ENCODE measurements at places on chromosomes 13 and 19.
A peak's percentile ranks its signal among the peaks of the same experiment; 100 is the strongest.

- DNase-seq: no peak
Observed at GRCh38 chr19:18204394-18205199, 755 bp upstream of the RAB3A start.

DNA sequence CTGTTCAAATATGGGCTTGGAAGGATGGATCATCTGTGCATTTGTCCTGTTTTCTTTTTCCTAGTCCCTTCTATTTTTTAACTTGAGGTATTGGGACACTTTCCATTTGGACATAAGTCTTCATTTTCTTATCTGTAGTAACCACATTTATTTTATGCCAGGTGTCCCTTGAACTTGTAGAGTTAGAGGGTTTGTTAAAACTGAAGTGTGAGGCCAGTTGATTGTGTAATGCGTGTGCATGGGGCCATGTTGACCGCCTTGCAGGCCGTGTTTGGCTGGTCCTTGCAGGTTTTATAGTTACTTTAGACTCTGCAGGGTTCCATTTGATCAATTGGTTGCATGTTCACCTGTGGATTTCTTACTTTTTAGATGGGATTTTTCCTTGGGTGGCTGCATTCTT lies 21.0 kb downstream of the SAE1 start:
- DNase-seq: no peak

- no peak for DNase-seq
Observed at GRCh38 chr19:29324291-29324680, 111.3 kb upstream of the UQCRFS1 start.

DNA sequence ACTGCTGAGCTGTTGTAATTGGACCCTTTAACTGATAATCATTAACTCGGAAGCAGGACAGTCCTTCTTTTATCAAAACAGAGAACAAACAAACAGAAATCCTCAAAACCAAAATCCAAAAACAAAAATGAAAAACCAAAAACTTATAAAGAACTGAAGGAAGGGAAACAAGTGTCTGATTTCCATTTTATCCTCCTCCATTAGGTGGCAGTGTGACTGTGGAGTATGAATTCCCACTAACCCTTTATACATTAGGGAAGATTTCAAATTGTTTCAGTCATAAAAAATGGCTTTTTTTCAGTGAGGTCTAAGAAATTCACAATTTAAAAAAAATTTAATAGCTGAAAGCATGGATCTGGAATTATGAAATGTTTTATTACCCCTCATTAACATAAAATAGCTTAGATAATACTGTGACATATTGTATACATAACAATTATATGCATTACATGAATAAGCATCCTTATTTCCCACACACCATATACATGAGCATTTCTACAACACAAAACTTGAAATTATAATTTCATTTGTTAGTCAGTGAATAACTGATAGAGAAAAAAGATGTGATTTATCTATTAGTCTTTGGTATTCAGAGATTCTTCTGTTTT lies 1074.3 kb upstream of the PCDH9 start:
- no peak for DNase-seq

DNA sequence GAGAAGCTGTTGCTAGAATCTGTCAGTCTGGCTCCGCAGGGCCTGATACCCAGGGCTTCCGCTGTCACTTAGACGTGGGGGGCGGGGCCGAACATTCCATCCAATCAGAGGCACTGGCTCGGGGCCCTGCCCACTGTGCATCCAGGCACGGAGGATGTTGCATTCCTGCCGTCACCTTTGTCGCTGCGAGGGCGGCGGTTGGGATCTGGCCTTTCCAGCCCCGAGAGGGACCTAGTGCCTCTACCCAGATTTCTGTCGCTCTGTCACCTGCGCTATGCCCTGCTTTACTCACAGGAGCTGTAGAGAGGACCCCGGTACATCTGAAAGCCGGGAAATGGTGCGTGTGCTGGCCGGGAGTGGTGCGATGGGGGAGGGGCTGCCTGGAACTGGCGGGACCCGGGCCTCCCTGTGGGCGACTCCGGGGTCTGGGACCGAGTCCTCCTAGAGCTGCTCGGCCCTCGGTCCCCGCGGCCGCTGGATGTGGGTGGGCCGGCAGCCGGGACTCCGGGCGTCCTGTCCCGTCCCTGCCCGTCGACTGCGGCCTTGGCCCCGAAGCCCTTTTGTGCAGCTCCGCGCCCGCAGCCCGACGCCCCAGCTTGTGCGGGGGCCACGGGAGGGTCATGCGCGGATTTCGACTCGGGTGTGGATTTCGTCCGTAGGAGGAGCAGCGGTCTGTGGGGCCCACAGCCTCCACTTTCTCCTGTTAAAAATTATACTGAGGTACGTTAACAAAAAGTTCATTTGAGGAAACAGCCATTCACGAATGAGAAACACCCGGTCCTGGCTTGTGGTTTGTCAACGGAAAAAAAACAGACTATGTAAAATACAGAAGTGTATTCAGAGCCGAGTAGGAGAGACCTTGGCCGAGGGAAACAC lies at the start of gene ZNF439:
Gene ZNF439, plus strand, starts transcription at position 133 of the 876 bp plus-strand sequence. Its CDS starts 142 bp downstream, at position 275.
- DNase-seq: peak; percentile 92

- no peak for DNase-seq
Observed at GRCh38 chr13:25172303-25172630, 179 bp upstream of the AMER2 start.

- DNase-seq: no peak
Observed at GRCh38 chr19:46201454-46202310, 27.9 kb upstream of the IGFL1 start.

DNA sequence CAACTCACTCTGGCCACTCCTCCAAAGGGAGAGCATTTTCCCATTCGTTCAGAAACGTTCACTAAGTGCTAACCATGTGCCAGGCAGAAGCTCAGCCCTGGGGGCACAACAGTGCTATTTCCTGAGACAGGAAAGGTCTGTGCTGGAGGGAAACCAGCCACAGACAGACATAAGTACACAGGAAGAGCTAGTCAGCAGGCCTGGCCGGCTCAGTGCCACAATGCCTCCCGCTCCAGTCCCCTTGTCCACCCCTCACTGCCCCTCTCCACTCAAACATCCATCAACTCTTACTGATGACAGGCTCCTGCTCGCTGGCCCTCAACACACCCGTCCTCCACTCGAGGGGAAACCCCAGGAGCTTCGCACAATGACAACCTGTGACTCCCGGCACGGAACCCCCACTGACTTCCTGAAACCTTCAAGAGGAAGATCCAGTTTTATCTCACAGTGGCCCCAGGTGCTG lies 11.3 kb upstream of the PLA2G4C start:
- DNase-seq: no peak

GRCh38 chr19:36152352-36153091 lies at the start of gene COX7A1:
Gene COX7A1, minus strand, starts transcription at chr19:36152447. Its CDS starts 40 bp downstream, at chr19:36152407.
- DNase-seq: no peak

- no peak for DNase-seq
Observed at GRCh38 chr19:768424-768823, 17.5 kb downstream of the MISP start.

GRCh38 chr13:112869202-112870050 lies 99.6 kb upstream of the MCF2L start:
- no peak for DNase-seq

DNA sequence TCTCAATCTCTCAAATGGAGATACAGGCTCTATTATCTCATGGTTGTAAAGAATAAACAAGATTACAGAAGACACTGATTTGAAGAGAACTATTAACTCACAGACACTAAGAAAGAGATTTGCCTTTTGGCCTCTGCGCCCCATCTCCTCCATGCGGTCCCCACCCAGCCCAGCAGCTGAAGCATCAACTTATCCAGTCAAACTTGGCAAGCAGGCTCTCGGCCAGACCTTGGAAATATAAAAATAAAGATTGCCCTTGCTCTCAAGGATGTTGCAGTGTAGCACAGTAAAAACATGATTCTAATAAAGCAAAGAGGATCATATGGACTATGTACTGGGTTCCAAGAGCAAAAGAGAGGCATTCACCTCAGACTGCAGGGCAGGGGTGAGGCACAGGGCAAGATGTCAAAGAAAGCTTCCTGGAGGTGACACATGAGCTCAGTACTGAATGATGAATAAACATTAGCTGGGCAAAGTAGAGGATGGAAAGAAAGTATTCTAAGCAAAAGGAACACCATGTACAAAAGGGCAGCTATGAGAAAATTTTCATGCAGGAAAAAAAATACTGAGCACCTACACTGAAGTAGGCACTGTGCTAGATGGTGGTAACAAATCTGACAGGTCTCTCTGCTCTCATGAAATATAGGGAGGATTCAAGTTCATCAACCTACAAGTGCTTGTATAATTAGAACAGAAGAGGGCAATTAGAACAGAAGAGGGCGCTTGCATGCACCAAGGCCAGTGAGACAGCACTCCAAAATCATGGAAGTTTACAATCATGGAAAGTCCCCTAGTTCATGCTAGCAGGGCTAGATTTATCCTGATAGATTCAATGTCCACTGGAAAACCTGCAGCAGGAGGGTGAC lies 85.0 kb downstream of the SACS start:
- DNase-seq: peak; percentile 46

DNA sequence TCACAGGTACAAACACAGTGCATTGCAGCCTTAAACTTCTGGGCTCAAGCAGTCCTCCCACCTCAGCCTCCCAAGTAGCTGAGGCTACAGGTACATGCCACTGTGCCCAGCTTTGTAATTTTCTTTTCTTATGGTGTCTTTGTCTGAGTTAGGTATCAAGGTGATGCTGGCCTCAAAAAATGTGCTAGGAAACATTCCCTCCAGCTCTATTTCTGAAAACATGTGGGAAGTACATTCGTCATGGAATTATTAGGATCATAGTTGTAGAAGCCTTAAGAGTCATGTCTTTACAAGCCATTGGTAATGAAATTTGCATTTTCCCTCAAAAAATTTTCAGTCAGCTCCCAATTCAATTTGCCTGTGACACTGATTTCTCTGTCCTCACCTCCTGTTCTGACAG lies 231.6 kb downstream of the DCT start:
- DNase-seq: peak; percentile 41

- DNase-seq: no peak
Observed at GRCh38 chr19:16585094-16585801, 13.0 kb upstream of the SLC35E1 start.

- no peak for DNase-seq
Observed at GRCh38 chr13:94622344-94622743, 20.7 kb downstream of the GPR180 start.

DNA sequence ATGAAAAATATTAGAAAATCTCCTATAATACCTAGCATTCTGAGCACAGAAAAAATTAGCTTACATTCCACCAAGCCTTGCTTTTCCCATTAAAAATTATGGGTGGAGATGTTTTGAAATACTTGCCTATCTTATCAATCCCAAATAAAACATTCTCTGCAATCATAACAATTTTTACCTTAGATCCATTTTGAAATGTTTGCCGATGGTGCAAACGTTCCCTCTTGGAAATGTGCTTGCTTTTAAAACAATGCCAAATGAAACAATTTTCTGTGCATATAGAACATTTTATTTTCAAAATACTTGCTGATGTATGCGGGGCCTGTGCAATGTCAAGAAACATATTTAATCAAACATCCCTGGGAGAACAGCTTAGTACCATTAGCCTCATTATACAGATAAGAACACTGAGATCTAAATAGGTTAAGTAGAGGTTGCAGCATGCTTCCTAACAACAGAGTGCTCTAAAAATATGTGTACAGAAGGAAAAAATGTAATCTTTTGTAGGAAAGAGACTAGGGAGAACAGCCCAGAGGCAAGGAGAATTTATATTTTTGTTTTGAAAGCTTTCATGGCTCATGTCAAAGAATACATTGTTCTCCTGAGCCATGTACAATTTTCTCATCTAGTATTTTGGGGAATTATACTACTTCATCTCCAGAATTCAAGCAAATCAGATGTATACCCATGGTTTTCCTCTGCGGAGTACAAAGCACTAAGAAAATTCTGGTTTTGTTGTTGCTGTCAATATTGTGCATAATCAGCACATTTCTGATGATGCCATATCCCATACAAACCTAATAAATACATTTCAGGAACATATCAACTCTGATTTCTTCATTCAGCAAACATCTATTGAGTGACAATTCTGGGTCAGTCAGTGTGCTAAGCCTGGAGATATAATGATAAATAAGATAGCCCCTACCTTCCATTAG lies 25.9 kb upstream of the FNDC3A start:
- no peak for DNase-seq

GRCh38 chr13:65966991-65967451 lies 1263.1 kb downstream of the PCDH9 start:
- DNase-seq: peak; percentile 14

GRCh38 chr13:29859971-29860370 lies 9.6 kb upstream of the UBL3 start:
- no peak for DNase-seq

DNA sequence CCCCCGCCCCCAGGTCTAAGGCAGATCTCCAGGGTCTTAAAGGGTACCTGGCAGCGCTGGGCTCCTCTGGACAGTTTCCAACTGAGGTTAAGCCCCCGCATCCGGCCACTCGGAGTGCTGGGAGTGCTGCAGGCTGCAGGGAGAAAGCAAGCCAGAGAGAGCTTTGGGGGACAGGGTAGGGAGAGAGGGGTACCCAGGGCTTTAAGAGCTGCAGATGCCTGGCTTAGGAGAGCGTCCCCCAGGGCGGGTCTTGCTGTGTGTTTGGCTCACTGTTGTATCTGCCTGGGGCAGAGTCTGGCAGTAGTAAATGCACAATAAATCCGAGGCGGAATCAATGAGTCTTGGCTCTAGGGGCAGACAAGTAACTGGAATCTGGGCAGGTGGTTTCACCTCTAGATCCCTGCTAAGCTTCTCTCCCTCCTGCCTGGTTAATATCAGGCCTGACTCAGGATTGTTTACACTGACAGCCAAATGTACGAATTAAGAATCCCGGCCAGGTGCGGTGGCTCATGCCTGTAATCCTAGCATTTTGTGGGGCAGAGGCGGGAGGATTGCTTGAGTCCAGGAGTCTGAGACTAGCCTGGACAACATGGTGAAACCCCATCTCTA lies 798 bp upstream of the COX6B2 start:
- DNase-seq: no peak

GRCh38 chr19:47813304-47813994 lies 8.3 kb upstream of the CRX start:
- peak; percentile 17 for DNase-seq

DNA sequence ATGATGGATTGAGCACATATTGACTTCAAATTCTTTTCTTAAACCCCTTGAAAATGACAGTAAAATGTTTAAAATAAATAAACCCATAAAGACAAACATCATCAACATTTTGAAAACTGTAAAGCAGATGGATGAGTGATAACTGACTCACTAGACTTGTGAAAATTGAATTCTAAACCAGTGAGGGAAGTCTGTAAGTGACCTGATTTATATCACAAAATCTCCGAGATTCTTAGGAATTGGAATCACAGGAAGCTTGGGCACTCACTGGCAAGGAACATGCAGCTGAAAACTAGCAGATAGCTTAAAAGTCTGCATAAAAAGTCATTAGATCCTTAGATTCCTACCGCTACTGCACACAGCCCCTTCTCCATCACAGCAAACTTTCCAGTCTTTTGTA lies 51.3 kb upstream of the TSC22D1 start:
- DNase-seq: no peak

GRCh38 chr13:66461021-66461420 lies 769.1 kb downstream of the PCDH9 start:
- peak; percentile 9 for DNase-seq

- DNase-seq: no peak
Observed at GRCh38 chr13:46632176-46632575, 79.2 kb downstream of the LRCH1 start.
